ENCODE measurements at places on chromosomes 1 and 21. TPM values are rescaled to one million over a fixed set of nuclear protein-coding genes. Genes with fewer than 3 reads are reported as not detected.
A peak's percentile ranks its signal among the peaks of the same experiment; 100 is the strongest.

DNA sequence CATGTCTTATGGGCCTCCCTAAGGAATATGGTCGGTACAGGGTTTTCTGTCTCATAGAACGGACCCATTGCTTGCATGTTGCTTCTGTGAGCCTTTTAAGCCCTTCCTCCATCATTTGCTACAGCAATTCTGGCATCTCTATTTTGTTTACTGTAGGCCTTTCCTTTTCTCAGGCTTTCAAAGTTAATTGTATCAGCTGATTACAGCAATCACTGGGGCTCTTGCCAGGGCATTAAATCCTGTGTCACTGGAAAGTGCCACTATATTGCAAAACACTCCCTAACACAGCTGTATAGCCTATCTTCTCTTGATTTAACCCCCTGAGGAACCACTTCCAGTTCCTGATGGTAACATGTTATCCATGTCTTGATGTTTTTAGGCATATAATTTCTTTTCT is 156.5 kb downstream of the PDE4B start:
- no peak for DNase-seq

- DNase-seq = no peak
These were observed 463.4 kb downstream of the CAMTA1 start for GRCh38 chr1:7248549-7249199.

The C1QB gene
- not detected for total RNA-seq

DNA sequence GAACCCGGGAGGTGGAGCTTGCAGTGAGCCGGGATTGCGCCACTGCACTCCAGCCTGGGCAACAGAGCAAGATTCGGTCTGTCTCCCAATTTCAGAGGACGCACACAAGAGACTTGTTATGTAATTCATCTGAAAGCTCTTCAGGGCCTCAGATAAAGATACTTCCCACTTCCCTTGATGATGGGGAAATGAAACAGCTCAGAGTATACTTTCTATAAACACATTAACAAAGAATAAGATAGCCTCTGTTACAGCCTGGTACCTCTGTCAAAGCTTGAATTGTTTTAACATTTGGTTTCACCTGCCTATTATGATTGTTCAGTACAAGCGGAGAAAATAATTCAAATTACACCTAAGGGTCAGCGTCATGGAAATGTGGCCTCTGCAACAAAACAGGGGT is 622.9 kb upstream of the ADGRL4 start:
- no peak for DNase-seq

GRCh38 chr1:226575739-226576378 is 27.3 kb downstream of the STUM start:
- DNase-seq = peak; percentile 53

The VASH2 gene
- 0.81 TPM for total RNA-seq

- DNase-seq = no peak
These were observed 1.5 kb upstream of the MCOLN3 start for GRCh38 chr1:85049735-85050166.

Data from natural killer cell treated with Interleukin-12 subunit alpha and Interleukin-12 subunit beta and Interleukin-15 and Interleukin-18, amount 100 ng/mL, for 72 hours (primary cell).